ENCODE measurements at places on chromosomes 5 and 9.

DNA sequence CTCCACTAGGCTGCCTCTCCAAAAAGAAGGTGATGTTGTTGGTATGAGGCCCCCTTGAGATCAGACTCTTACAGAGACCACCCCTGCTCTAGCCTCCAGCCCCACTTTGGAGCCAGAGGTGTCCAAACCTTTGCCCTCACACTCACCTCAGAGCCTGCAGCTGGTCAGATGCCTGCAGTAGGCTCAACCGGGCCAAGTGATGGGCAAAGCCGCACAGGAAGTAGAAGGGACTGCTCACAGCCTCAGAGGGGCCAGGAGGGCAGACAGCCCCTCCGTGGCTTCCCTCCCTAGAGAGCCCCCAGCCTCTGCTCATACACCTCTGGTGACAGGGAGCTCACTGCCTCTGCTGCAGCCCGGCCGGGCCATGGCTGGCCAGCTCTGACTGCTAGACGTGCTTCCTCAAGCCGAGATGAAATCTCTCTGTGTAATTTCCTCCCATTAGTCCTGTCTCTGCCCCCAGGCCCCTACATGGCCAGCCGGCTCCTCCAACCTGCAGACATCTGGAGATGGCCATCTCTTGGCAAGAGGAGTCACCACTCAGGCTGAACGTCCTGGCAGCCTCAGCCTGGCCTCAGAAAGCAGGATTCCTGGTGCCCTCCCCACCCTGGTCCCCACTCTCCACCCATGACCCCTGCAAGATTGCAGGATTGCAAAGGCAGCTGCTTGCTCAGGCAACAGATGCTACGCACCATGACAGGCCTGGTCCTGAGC, 7.3 kb upstream of the TCF7 start:
- no peak for DNase-seq

DNA sequence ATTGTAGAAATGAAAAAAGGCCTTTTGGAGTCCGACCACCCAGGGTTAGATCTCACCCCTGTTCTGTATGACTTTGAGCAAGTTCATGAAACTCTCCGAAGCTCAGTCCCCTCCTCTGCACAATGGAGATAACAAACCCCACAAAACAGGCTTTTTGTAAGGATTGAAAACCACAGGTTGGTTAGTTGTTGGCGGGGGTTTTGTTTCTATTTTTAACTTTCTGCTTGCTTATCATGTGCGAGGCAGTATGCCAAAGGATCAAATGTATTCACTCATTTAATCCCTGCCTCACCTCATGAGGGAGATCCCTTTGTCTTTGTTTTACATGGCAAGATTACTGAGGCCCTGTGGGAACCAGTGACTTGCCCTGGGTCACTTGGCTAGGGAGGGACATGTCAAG, 539.1 kb downstream of the CDK5RAP2 start:
- no peak for DNase-seq

- DNase-seq: no peak
Observed at GRCh38 chr9:4849369-4849768, 56.6 kb downstream of the RCL1 start.

- DNase-seq: no peak
Observed at GRCh38 chr9:81848472-81848871, 79.8 kb upstream of the SPATA31D4 start.

- DNase-seq: no peak
Observed at GRCh38 chr9:75123696-75124095, 35.4 kb downstream of the OSTF1 start.

DNA sequence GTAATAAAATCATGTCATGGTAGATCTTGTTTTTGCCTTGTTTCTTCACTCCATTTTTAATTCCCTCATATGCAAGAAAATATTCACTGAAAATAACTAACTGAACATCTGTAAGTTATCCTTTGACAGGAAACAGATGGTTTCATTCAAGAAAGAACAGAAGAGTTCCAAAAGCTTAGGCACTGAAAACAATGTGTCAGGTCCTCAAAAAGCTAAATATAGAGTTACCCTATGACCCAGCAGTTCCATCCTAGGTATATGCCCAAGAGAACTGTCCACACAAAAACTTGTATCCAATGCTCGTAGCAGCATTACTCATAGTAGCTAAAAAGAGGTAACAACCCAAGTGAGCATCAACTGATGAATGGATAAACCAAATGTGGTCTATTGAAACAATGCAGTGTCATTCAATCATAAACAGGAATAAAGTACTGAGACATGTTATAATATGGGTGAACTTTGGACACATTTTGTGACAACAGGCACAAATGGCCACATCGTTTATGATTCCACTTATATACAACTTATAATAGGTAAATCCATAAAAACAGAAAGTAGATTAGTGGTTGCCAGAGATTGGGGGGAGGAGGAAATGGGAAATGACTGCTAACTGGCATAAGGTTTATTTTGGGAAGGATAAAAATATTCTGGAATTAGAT, 231.0 kb downstream of the FRMD3 start:
- DNase-seq: no peak

- no peak for DNase-seq
Observed at GRCh38 chr5:157180374-157181264, at the start of gene ITK. Gene ITK (plus strand): TSS chr5:157180840. CDS start chr5:157180978, 138 bp downstream.

DNA sequence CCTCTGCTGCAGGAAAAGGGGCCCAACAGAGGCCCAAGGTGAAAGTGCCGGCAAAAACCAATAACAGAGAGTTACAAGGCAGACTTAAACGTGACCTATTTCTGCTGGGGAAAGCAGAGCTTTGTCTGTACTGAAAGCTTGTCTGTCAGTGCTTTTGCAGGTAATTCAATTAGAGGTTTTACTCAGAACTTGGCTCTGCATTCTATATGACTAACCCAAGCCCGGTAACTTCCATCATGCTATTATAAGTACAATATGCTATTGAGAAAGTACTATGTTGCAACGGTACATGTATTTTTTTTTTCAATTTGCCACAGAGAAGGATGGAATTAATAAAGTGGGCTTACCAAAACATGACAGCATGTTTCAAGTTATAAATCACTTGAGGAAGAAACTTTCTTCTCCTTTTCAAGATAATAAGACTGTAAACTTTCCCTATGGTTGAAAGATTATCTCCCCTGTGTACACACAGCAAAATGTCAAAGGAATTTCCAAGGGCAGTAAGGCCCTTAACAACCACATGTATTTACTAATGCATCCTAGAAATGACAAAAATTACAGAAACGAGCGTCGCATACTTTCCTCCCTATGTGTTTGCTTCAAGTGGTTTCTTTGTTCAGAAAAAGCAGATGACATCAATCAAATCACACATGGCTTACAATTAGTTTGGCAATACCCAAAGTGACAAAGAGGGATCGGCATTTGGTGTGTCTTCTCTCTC, 282.4 kb downstream of the EFNA5 start:
- no peak for DNase-seq

- no peak for DNase-seq
Observed at GRCh38 chr9:35322075-35322885, 160.5 kb downstream of the UNC13B start.

GRCh38 chr9:83754383-83754977, 46.7 kb upstream of the UBQLN1 start:
- no peak for DNase-seq

- no peak for DNase-seq
Observed at GRCh38 chr9:95756986-95757385, 118.5 kb upstream of the ERCC6L2 start.

DNA sequence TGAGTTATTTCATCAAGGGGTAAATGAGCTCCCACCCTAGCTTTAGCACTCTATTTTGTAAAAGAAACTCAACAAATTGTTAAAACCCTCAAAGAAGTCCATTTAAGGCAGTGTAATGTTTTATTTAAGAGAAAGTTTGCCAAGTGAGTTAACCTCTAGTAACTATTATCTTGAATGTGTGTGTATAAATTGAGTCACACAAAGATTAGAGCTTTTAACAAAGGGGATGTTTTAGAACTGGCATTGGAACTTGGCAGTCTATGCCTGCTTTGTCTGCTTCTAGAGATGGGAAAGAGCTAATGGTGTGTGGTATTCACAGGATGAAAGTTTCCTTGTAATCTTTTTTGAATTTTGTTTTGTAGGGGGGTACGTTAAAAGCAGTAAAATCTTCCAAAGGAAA, 33.2 kb downstream of the KDM3B start:
- DNase-seq: no peak

DNA sequence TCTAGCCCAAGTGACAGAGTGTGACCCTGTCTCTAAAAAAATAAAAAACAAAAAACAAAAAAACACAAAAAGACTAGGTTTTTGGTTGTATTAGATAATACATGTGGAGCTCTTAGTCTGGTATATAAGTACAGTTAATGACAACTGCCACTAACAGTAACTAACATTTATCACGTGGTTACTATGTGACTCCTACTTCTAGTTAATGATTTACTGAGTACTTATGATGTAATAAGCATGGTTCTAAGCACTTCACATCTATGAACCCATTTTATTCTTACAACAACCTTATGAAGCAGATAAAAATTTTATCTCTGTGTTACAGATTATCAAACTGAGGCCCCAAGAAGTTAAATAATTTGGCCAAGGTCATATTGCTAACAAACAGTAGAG, 6.1 kb upstream of the TMEFF1 start:
- no peak for DNase-seq

DNA sequence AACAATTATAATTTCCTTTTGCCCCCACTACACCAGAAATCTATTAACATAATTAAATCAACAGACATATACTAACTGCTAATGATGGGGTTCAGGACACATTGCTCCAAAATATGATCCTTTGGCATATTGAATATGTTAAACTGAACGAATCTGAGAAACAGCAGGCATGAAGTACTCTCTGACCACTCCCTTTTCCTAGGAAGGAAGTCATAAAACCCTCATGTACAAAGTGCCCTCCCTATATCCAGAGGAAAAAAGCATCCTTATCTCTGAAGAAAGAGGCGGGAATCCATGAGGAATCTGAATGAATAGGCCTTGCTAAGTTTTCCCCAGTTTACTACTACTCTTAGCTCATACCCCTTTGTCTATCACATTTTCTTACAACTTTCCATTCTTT, 67.9 kb downstream of the ADAMTS6 start:
- no peak for DNase-seq

DNA sequence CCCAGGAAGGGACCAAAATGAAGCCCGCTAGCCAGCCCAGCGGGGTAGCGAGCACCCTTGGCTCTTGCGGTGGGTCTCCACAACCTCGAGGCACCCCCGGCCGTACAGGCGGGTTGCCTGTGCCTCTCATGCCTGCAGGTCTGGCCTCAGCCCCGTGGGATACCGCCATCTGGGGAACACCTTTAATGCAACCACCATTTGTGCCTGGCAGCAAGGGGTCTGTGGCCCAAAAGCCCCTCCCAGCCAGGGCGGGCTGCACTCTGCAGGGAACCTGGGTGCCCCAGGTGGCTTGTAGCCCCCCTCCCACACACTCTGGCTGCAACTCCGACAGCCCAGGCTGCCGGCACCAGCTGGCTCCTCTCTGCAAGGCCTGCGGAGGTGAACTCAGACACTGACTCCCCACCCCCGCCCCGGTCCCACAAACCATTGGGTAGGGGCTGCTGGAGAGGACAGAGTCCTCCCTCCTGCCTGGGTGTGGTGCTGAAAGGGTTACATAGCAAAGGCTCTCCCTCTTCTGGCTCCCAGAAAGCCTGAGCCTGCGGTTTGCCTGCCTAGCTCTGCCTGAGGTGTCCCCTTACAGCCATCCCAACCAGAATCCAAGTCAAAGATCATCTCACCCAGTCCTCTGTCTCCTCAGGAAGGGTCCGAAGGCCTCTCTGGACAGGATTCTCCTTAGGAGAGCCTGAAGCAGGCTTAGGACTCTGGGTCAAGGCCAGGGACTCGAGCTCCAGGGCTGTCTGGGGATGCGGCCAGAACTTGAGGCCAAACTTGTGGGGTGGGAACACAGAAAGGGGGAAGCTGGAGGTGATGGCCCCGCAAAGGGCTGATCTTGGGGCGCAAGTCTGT, 109.4 kb downstream of the PSD2 start:
- DNase-seq: no peak

DNA sequence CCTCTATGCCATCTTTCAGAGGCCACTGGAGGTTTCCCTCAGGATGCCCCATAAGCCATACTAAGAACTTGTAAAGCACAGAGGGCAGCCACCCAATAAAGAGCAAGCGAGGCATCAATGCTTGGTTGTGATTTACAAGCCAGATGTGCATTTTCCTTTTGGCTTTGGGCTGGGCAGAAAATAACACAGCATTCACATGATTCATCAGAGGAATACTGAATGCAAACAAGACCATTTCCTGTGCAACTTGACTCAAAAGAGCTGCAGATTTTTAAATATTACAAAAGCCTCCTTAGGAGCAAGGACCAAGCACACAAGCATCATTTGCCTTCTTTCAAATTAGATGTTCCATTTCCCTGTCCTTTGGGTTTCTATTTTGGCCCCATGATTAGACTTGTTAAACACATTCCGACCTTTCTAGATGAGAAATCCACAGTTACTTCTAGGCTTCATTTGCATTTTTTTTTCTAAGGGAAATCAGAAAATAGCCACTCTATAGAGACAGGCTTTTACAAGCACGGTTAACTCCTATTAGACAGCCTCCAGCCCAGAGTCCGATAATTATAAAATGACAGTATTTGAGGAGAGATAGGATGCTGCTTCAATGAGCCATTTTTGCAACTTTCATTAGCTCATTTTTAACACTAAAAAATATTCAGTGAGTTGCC, 207.8 kb downstream of the SEMA5A start:
- DNase-seq: no peak

- DNase-seq: no peak
Observed at GRCh38 chr5:177494346-177495195, 2.8 kb downstream of the PDLIM7 start.

GRCh38 chr5:97266576-97266975, 83.5 kb upstream of the RIOK2 start:
- DNase-seq: no peak

GRCh38 chr5:142246258-142246657, 78.6 kb downstream of the SPRY4 start:
- no peak for DNase-seq

DNA sequence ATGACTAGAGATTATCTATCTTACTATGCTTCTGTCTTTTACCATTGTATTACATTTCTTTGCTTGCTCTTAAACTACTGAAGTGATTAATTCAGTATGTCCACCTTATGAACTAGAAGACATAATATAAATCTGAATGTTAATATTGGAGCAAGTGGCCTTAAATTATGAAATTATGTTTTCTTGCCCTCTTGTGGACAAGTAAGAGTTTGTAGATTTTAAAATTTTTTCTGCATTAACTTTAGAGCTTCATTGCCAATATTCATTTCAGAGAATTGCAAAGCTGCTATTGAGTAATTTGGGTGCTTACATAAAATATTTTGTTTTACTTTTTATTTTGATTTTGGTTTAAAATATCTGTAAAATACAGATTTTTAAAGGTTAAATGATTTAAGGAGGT, 55.3 kb downstream of the RANBP17 start:
- DNase-seq: no peak

DNA sequence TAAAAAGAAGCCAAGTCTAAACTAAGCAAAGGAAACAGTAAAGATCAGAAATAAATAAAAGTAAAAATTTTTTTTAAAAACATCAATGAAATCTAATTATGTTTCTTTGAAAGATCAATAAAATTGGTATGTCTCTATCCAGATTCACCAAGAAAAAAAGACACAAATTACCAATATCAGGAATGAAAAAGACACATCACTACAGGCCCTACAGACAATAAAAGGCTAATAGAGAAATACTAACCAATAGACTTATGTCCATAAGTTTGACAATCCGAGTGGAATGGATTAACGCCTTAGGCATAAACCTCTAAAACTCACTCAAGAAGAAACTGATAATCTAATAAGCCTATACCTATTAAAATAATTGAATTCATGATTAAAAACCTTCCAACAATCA, 12.4 kb downstream of the BRD3OS start:
- no peak for DNase-seq

Data from neural crest cell (in vitro differentiated cells).